ENCODE measurements at places on chromosomes 2 and 18. TPM values are rescaled to one million over a fixed set of nuclear protein-coding genes. Genes with fewer than 3 reads are reported as not detected.

MLPH gene
- 40.9 TPM for total RNA-seq

RFX8 gene
- total RNA-seq: 1.8 TPM

GTF2A1L gene
- total RNA-seq: not detected

TMEM247 gene
- total RNA-seq: not detected

AMER3 gene
- total RNA-seq: not detected

UGT1A8 gene
- total RNA-seq: not detected

LRRTM1 gene
- total RNA-seq: not detected

HOXD13 gene
- 0.53 TPM for total RNA-seq

SIX2 gene
- not detected for total RNA-seq

OSBPL1A gene
- total RNA-seq: 16.8 TPM

MAPK4 gene
- not detected for total RNA-seq

TGOLN2 gene
- 112 TPM for total RNA-seq

RASGRP3 gene
- total RNA-seq: 4.8 TPM

AGXT gene
- not detected for total RNA-seq

SSB gene
- 130 TPM for total RNA-seq

SCN3A gene
- total RNA-seq: not detected

EIF2B4 gene
- 53.0 TPM for total RNA-seq

UGT1A3 gene
- not detected for total RNA-seq

Measured in myometrial cell (primary cell).